Smooth muscle cell of trachea (primary cell): ENCODE measurements at places on chromosomes 5 and 9. TPM values are rescaled to one million over a fixed set of nuclear protein-coding genes. Genes with fewer than 3 reads are reported as not detected.

Gene CEL
- total RNA-seq: under 0.01 and 0.66 TPM in 2 replicates

Gene RAD50
- 26.1 and 42.8 TPM in 2 replicates for total RNA-seq

Gene TRUB2
- 13.7 and 19.5 TPM in 2 replicates for total RNA-seq

Gene PCAT7
- 0.17 TPM in 1 of 2 replicates, not detected in the other for total RNA-seq

Gene TAF11L5
- total RNA-seq: not detected in 2 replicates

Gene PCDHA9
- under 0.01 TPM in 2 replicates for total RNA-seq

Gene STK32A
- 0.44 and 0.83 TPM in 2 replicates for total RNA-seq

Gene ERMP1
- total RNA-seq: 12.6 and 12.9 TPM in 2 replicates

Gene CFAP90
- total RNA-seq: 0.17 TPM in 1 of 2 replicates, not detected in the other

Gene HTR1A
- not detected in 2 replicates for total RNA-seq

Gene SUSD3
- total RNA-seq: 0.73 and 1.3 TPM in 2 replicates

Gene HAPLN1
- total RNA-seq: 0.73 and 4.6 TPM in 2 replicates

Gene CCDC127
- total RNA-seq: 7.1 and 7.8 TPM in 2 replicates

Gene GADD45G
- 3.1 TPM in 1 of 2 replicates, not detected in the other for total RNA-seq

Gene G3BP1
- total RNA-seq: 151 and 191 TPM in 2 replicates

Gene SLC46A2
- total RNA-seq: not detected in 2 replicates

Gene ENG
- total RNA-seq: 36.8 and 37.1 TPM in 2 replicates

Gene CDC14B
- total RNA-seq: 44.9 and 62.0 TPM in 2 replicates

Gene ANKRD18A
- total RNA-seq: 7.0 TPM in 1 of 2 replicates, not detected in the other

Gene BSPRY
- total RNA-seq: not detected in 2 replicates

Gene SAXO1
- total RNA-seq: under 0.01 and 0.17 TPM in 2 replicates

Gene ROPN1L
- 0.29 and 0.66 TPM in 2 replicates for total RNA-seq

Gene WHRN
- 0.73 and 4.0 TPM in 2 replicates for total RNA-seq

Gene RXRA
- 18.9 and 40.0 TPM in 2 replicates for total RNA-seq

Gene DCTN3
- total RNA-seq: 84.4 and 159 TPM in 2 replicates

Gene LOX
- total RNA-seq: 53.8 and 66.2 TPM in 2 replicates

Gene ARHGEF39
- 0.50 and 2.9 TPM in 2 replicates for total RNA-seq

Gene KCNMB1
- not detected in 2 replicates for total RNA-seq

Gene SLC45A2
- total RNA-seq: under 0.01 TPM in 1 of 2 replicates, not detected in the other

Gene PLGRKT
- 8.9 and 24.6 TPM in 2 replicates for total RNA-seq

Gene ACER2
- 1.6 and 3.6 TPM in 2 replicates for total RNA-seq

Gene CHSY3
- 1.7 and 2.0 TPM in 2 replicates for total RNA-seq

Gene MSX2
- 1.9 and 15.9 TPM in 2 replicates for total RNA-seq

Gene KCNV2
- total RNA-seq: not detected in 2 replicates

Gene SLCO6A1
- total RNA-seq: not detected in 2 replicates

Gene ELOVL7
- total RNA-seq: 0.33 TPM in 1 of 2 replicates, not detected in the other

Gene SLC34A1
- not detected in 2 replicates for total RNA-seq

Gene ADRB2
- total RNA-seq: 1.3 and 2.2 TPM in 2 replicates

Gene DNAH5
- 2.2 and 2.6 TPM in 2 replicates for total RNA-seq

Gene SLC6A7
- not detected in 2 replicates for total RNA-seq

Gene IL7R
- 1.3 and 2.2 TPM in 2 replicates for total RNA-seq

Gene STPG3
- 0.66 TPM in 1 of 2 replicates, not detected in the other for total RNA-seq

Gene JAKMIP2
- total RNA-seq: 0.50 and 2.6 TPM in 2 replicates

Gene CDX1
- total RNA-seq: 0.15 and 0.17 TPM in 2 replicates

Gene SPINK7
- not detected in 2 replicates for total RNA-seq

Gene TCOF1
- 13.2 and 15.2 TPM in 2 replicates for total RNA-seq

Gene INSL6
- not detected in 2 replicates for total RNA-seq

Gene EGFLAM
- 2.5 and 3.0 TPM in 2 replicates for total RNA-seq

Gene ZNF879
- 4.9 and 5.6 TPM in 2 replicates for total RNA-seq

Gene TRPM3
- under 0.01 and 0.44 TPM in 2 replicates for total RNA-seq

Gene PCDHB2
- 0.58 and 3.0 TPM in 2 replicates for total RNA-seq

Gene RAB3C
- total RNA-seq: not detected in 2 replicates

Gene PCDHB14
- total RNA-seq: 0.15 and 1.2 TPM in 2 replicates
